Activated CD8-positive, alpha-beta memory T cell treated with anti-CD3 and anti-CD28 coated beads, Interleukin-2, amount 50 U/mL, for 4 hours (primary cell): ENCODE measurements at places on chromosomes 16 and 17.

GRCh38 chr17:48500435-48501426, 30.1 kb downstream of the HOXB1 start:
- DNase-seq, result no peak

DNA sequence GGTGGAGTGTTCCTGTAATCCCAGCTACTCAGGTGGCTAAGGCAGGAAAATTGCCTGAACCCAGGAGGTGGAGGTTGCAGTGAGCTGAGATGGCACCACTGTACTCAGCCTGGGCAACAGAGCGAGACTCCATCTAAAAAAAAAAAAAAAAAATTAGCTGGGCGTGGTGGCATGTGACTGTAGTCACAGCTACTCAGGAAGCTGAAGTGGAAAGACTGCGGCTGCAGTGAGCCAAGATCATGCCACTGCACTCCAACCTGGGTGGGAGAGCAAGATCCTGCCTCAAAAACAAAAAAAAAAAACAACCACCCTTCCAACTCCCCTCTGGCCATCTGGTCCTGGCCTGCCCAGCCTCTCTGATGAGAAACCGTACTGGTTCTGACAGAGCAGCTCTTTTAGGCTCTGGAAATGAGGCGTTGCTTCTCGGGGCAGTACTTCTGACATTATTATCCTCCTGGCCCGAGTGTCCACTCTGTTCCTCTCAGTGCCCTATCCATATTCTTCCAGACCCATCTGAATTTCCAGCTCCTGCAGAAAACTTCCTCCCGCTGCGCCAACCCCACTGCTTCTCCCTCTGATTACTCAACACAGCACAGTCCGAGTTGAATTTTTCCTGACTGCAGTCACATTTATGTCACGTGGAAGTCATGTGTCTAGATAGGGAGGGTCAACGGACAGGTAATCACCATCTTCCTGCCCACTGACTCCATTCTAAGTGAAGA, 13.3 kb downstream of the GGA2 start:
- DNase-seq, result no peak

- no peak for DNase-seq
These were observed 185.7 kb upstream of the IRX6 start for GRCh38 chr16:55138298-55138697.

DNA sequence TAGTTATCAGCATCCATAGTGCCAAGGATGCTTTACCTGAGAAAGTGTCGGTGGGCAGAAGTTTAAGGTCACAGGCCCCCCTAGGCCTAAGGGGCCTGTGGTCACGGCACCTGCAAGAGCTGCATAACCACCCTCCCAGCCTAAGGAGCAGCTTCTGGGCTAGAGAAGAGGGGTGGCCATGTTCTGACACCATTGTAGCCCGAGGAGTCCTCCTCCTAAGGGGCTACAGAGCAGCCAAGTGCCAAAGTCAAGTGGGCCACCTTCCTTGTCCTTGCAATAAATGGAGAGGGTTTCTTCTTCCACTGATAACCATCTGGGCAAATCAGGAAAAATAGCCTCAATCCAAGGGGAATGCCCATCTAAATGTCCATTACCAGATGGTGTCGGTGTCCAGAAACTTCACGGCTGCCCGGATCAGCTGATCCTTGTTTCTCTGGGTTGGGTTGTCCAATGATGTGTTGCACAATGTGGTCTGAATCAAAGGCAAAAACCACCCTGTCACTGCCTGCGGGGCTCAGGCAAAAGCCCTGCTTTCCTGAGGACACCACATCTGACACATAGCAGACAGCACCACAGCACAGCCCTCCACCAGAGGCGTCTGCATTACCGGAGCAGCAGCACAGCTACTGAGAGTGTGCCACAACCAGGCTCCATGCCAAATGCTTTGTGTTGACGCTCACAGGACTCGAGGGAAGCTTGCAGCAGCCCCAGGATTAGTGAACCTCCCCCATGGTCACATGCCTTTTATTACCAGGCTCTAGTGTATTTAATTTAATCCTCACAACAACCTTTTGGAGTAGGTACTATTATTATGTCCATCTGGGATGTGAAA, 12.8 kb downstream of the ATPAF2 start:
- DNase-seq, result peak; percentile 35

- no peak for DNase-seq
These were observed 1.1 kb downstream of the MLST8 start for GRCh38 chr16:2206420-2206779.

- DNase-seq, result no peak
These were observed 34.7 kb upstream of the ENPP7 start for GRCh38 chr17:79695797-79696609.

DNA sequence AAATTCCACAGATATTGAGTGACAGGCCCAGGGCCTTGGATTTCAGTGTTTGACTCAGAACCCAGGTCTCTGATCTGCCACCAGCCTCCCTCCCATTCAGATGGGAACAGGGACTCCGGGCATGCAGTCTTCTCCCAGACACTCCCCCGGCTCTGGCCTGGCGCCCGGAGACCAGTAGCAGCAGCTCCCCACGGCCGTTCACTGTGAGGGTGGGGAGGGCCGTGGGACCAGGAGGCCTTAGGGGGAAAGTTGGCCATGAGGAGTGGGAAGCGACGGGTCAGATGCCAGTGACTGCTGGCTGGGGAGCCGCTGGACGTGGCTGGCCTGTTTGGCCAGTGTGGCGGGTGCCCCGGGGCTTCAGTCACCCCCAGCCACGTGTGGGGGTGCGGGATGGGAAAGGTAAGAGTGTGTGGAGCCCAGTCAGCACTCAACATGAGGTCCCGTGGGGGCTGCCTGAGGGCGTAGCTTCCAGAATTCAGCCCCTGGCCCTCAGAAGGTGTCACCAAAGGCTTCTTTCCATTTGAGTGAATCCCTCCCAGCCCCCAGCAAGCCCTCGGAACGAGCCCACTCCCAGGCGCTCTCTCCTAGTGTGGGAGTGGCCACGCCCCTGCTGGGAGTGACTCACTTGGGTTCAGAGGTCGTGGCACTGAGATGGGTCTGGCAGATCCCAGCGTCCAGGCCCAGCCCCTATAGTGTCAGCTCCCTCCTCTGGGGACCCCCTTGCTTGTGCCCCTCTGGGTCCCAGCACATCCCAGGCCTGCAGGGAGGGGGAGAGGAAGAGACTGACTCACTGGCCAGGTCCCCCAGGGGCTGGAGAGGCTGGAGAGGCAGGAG, 309.4 kb downstream of the SEC14L1 start:
- DNase-seq, result peak; percentile 70
